Psoas muscle (tissue), 8 donors: ENCODE measurements at places on chromosomes 6 and 20. TPM values are rescaled to one million over a fixed set of nuclear protein-coding genes. Genes with fewer than 3 reads are reported as not detected.

The PROKR2 gene
- not detected for total RNA-seq

DNA sequence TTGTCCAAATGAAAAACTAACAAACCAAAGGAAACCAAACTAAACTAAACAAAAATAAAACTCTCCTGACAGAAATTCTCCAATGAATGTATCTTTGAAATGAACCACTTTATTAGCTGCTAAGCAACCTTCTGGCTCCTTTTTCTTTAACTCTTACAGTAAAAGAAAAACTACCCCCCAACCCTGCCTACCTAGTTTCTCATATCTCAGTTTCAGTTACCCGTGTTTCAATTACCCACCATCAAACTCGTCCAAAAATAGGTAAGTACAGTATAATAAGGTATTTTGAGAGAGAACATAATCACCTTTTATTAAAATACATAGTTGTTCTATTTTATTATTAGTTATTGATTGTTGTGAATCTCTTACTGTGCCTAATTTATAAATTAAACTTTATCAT is 177.4 kb upstream of the THEMIS start:
- no peak for DNase-seq

DNA sequence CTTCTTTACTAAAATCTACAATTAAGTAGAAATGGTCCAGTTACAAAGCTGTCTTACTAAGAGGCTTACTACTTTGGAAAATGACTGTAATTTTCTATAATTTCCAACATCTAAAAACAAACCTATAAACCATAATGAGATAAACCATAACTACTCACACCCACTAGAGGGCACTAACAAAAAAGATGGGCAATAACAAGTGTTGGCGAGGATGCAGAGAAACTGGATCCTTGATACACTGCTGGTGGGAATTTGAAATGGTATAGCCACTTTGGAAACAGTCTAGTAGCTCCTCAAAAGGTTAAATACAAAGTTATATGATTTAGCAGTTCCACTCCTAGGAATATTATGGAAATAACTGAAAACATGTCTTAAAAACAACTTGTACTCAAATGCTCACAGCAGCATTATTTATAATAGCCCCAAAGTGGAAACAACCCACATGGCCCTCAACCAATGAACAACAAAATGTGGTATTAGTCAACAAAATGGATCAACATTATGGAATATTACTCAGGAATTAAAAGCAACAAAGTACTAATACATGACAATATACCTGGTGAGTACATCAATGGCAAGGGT is 50.6 kb downstream of the GJA10 start:
- no peak for DNase-seq

DNA sequence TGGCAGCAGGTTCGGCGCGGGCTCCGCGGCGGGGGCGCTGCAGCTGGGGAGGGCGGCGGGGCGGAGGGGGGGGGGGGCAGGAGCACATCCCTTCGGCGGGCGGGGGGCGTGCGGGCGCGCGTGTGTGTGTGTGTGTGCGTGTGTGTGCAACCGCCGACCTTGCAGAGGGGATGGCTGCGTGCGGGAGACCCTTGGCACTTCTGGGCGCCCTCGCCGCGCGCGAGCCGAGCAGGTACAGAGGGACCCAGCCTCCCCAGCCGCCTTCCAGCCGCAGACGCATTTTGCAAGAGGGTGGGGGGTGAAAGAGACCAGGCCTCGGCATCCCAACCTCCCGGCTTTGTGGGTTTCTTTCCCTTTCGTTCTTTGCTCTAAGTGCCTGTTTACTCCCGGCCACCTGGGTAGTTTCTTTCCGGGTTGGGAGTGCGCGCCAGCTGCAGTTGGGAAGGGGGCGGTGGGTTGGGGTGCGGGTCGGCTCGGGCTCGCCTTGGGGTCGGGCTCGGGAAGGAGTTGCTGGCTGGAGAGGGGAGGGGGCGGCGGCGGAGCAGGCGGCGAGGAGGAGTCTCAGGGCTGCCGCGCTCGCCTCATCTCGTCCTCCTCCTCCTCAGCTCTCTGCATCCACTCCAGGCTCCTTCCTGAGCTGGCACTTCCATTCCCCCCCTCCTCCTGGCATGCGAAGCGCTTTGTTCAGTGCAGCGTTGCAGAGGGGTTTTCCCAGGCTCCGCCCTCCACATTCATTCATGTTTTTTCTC is 620 bp downstream of the HIVEP1 start:
- DNase-seq: peak; percentile 75

- no peak for DNase-seq
These were observed 6.0 kb upstream of the TRIM26 start for GRCh38 chr6:30219244-30219643.

GRCh38 chr6:28137505-28137981 is 4.1 kb upstream of the ZKSCAN8 start:
- DNase-seq: no peak

DNA sequence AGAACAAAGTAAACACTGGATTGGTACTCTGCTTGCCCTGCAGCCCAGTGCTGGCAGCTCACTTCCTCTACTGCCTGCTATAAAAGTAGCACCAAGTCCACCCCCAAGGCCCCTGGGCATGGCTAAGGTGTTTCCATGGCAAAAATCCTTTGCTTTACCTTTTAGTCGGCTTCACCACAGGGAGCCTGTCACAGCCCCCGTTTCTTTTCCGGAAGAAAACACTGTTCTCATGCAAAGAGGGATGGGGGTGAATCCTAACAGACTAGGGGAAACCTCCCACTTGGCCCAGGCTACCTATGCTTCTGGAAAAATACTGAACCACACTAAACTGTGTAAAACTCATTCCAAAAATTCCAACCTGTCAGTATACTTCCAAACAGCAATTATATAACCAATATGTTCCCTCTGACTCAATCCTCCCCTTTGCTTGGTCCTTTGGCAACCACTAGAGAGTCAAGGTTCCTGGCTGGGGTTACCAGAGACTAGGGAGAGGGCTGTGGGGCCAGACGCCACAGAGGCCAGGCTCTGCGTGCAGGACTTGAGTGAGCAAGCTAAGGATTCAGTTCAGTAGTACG is 16.1 kb downstream of the PPIL1 start:
- no peak for DNase-seq

- no peak for DNase-seq
These were observed 5.3 kb downstream of the SLC22A2 start for GRCh38 chr6:160253292-160253691.

The GMEB2 gene
- 5.9 TPM for total RNA-seq

DNA sequence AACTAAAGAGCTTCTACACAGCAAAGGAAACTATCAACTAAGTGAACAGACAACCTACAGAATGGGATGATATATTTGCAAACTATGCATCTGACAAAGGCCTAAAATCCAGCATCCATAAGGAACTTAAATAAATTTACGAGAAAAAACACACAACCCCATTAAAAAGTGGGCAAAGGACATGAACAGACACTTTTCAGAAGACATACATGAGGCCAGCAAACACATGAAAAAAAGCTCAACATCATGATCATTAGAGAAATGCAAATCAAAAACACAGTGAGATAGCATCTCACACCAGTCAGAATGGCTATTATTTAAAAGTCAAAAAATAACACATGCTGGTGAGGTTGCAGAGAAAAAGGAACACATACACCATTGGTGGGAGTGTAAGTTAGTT is 24.5 kb downstream of the AGPAT4 start:
- DNase-seq: no peak

DNA sequence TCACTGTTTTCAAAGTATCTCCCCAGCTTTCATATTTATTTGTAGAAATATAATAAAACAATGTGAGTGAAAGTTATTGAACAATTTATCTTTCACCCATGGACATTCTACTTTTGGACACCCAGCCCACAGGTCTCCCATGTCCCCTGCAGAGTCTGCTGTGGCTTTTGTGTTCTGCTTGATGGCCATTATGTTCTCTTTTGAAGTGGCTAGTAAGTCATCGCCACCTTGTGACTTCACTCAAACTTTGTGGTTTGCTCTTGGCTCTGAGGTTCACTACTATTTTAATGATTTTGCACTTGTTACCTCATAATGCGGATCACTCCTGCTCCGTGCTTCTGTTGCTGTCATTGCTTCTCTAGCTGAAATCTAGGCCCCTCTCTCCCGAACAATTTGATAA is 10.2 kb upstream of the DEFB113 start:
- no peak for DNase-seq

- peak; percentile 78 for DNase-seq
These were observed 807 bp downstream of the TBC1D20 start for GRCh38 chr20:461254-462198.

DNA sequence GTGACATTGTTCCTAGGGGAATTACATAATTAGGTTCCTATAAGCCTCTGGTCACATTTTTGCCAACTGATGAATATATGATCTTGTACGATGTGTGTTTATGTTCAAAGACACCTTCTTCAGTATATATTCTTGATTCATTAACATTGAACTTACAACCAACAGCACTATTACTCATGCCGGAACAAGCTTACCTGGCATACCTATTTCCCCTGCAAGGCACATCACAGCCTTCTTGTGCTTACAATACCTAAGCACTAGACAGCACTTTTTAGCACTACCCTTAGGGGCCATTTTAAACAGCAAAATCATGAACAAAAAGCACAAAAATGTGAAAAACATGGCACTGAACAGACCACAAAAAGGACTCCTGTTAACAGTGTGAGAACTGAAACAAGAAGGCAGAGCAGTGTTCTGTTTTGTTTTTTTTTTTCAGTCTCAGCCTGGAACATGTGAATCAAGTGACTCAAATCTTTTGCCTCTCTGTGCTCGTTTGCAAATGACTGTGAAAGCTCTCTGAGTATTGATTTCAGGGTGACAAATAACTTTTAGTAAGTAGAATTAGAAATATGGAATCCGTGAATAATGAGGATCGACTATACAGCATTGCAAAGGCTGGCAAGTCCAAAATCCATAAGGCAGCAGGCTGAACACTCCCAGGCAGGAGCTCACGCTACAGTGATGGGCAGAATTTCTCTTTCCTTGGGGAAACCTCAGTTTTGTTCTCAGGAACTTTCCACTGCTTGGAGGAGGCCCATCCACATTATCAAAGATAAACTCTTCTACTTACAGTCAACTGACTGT is 102.3 kb upstream of the TSHZ2 start:
- DNase-seq: no peak

The LTA gene
- total RNA-seq: not detected

- DNase-seq: no peak
These were observed 284.2 kb upstream of the CHD6 start for GRCh38 chr20:41902346-41902745.

GRCh38 chr6:136015531-136015930 is 164.0 kb downstream of the PDE7B start:
- no peak for DNase-seq

The ADTRP gene
- not detected for total RNA-seq

DNA sequence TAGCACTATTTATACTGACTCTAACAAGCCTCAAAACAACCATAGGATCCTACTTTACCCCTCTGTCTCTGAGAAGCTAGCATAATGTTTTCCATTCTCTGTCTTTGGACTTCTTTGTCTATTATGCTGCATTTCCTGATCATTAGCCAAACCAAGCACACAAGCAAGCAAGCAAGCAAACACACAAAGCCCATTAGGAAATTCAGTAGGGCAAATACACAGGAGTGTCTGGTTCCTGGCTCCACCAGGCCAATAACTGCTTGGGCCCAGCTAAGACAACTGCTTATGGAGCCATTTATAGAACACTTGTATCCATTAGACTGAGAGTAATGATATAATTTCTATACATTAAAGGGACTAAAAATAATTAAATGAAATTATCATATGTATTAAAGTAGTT is 952.9 kb upstream of the EPHA7 start:
- no peak for DNase-seq

DNA sequence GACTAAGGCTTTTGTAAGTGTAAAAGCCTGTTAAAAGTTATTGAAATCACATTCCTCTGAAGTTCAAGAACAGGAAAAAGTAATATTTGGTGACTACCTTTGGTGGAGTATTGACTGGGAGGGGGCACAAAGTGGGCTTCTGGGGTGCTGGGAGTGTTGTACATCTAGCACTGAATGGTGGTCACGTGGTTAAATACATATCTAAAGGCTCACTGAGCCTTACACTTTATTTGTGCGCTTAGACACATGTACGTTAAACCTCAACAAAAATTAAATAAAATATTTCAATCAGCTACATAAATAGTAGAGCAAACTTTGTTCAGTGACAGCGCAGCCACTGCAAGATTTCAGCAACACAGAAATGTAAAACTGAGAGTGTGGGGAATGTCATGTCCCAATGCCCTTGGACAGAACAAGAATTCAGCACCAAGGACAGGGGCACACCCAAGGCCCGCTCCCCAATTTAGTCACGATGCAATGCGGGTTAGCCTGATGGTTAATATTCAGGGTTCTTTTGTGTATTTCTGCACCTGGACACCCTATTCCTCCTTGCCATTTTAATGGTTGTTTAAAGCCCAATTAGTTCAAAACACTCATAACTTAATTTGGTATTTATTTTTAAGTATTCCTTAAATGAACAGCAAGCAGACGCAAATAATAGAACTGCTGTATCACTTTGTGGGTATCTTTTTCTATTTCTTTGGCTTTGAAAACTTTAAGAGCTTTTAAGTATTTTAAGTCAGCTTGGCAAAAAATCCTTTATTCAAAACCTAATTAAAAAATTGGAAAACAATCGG is 37.4 kb downstream of the ANGPT4 start:
- no peak for DNase-seq

GRCh38 chr20:46283426-46284039 is 24.8 kb downstream of the CDH22 start:
- DNase-seq: no peak

The TP53TG5 gene
- total RNA-seq: 0.38 TPM

- DNase-seq: no peak
These were observed 103.9 kb downstream of the ALDH8A1 start for GRCh38 chr6:134846031-134846430.

DNA sequence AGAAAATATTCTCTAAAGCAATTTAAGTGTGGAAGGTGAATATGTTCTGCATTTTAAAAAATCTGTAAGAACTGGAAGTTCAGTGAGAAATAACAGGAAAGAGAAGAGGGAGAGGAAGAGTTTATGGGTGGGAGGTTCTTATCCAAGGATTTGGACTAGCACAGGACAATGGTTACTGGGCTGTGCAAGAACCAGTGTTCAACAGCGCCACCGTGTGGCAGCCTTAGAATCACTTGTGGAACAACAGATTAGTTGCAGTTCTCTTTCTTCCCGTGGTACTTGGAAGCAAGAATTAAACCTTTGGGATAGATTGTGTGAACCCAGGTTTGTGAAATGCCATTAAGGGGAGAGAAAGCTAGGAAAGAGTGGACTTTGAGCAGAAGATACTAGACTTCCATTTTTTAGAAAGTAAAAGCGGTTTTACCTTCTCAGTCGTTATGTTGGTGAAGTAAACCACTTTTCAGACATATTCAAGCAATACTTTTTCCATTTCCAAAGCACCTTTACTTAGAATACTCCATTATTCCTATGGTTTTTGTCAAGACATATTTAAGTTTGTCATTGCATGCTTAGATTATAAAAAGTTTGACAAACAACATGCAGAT is 436.7 kb downstream of the RNF144B start:
- no peak for DNase-seq

GRCh38 chr20:23165964-23166363 is 79.8 kb upstream of the CD93 start:
- no peak for DNase-seq
